ENCODE measurements at places on chromosomes 1 and 21. TPM values are rescaled to one million over a fixed set of nuclear protein-coding genes. Genes with fewer than 3 reads are reported as not detected.

GRCh38 chr1:27446496-27447020 is 43.4 kb downstream of the WASF2 start:
- H3K27me3 ChIP-seq: no peaks in the 10 kb centered on the region
- H3K4me3 ChIP-seq: no peak overlapping the region
- DNase-seq: no peak
- peak overlapping the region; percentile 67 for H3K27ac ChIP-seq
- H3K4me1 ChIP-seq: peaks cover 56% of the 10 kb centered on the region
- H3K36me3 ChIP-seq: peaks cover 21% of the 10 kb centered on the region

DNA sequence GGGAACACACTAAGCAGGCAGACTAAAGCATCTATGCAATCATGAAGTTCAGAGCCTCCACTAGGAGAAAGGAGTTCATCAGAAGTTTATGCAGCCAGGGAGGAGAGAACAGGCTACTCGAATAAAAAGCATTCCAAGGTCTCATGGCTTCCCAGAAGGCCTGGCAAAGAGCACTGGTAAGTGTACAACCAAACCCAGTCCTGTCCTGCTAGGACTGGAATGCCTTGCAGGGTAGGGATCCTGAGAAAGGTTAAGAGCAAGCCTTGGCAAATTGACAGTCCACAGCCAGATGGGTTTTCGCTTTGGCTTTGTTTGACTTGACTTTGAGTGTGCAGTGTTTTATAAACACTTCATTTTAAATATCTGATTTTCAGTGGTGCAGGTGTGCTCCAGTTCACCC is 133.6 kb upstream of the ATP1B1 start:
- no peaks in the 10 kb centered on the region for H3K4me1 ChIP-seq
- no peak overlapping the region for H3K27ac ChIP-seq
- no peak overlapping the region for H3K4me3 ChIP-seq

DNA sequence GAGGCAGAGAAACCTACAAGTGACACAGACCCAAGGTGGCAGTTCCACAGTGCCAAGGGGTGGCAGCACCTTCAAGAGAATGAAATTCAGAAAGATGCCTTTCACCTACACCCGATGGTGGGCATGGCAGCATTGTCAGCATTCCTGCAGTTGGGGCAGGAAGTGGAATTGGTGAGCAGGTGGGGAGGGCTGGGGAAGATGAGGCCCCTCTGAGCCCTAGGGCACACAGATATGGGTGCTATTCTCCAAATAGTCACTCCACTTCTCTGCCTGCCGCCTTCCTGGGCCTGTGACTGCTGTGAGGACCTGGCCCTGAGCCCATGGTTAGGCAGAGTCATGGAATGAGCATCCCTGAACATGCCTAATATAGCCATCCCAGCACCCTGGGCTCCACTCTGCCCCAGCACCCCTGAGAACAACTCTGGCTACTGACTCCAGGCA is 8.3 kb downstream of the SHISA4 start:
- peaks cover 5% of the 10 kb centered on the region for H3K4me1 ChIP-seq
- H3K4me3 ChIP-seq: no peak overlapping the region

DNA sequence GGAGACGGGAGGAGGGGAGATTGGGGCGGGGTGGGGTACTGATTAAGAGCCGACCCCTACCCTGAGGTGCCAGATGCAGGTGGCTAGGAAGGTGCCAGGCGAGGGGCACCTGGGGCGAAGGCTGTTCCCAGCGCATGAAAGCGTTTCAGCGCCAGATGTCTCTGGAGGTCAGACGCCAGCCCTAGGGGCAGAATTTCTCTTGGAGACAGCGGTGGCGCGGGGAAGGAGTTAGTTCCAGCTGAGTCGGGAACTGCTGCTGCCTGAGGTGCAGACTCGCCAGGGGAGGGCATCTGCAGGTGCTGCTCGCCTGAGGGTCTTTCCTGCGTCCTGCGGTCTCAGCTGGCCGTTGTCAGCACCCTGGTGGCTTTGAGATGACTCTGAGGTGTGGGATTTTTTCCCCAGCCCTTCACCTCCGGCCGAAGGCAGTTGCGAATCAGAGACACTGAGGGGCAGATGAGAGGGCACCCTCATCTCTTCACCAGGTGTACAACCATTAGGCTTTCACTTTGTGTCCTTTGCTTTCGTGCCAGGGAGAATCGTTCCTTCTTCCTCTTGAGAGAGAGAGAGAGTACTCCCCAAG is 539 bp downstream of the CGN start:
- peak overlapping the region; percentile 77 for H3K4me3 ChIP-seq
- H3K27me3 ChIP-seq: peaks cover 4% of the 10 kb centered on the region
- DNase-seq: peak; percentile 19
- peaks cover 23% of the 10 kb centered on the region for H3K4me1 ChIP-seq
- H3K36me3 ChIP-seq: no peaks in the 10 kb centered on the region

DNA sequence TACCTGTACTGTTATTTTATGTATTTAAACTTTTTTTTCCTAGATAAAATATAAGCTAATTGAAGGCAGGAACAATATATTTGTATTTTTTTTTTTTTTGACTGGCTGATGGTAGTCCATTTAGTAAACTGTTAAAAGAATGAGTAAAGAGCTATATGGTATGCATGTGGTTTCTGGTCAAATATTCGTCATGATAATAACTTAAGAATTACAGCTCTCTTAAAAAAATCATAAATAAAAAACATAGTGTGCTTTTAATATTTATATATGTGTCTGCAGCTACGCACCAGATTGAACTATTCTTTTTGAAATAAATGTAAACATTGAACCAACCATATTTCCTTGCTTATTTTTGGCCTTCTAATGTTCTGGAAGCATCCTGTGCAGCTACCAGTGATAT is 272.3 kb upstream of the C1orf105 start:
- H3K36me3 ChIP-seq: no peaks in the 10 kb centered on the region
- no peaks in the 10 kb centered on the region for H3K27me3 ChIP-seq
- no peak for DNase-seq
- no peak overlapping the region for H3K27ac ChIP-seq
- peaks cover 15% of the 10 kb centered on the region for H3K4me1 ChIP-seq

- H3K4me1 ChIP-seq: peaks cover 28% of the 10 kb centered on the region
- H3K36me3 ChIP-seq: peaks cover 2% of the 10 kb centered on the region
- H3K27me3 ChIP-seq: no peaks in the 10 kb centered on the region
- DNase-seq: no peak
Observed at GRCh38 chr1:205262731-205263171, 35.0 kb downstream of the TMCC2 start.

Gene MX1
- total RNA-seq: 108 TPM

Gene KCNK1
- not detected for total RNA-seq

Gene EPHA8
- not detected for total RNA-seq

Gene PTGFRN
- total RNA-seq: 8.7 TPM

Gene AMY1A
- not detected for total RNA-seq

All from activated naive CD8-positive, alpha-beta T cell treated with anti-CD3 and anti-CD28 coated beads for 36 hours (primary cell).